ENCODE measurements at places on chromosomes 16 and 17.

- DNase-seq, result no peak
These were observed 21.4 kb upstream of the ABCC3 start for GRCh38 chr17:50613007-50613992.

- no peak for DNase-seq
These were observed 3.6 kb downstream of the MYO1C start for GRCh38 chr17:1488826-1489270.

DNA sequence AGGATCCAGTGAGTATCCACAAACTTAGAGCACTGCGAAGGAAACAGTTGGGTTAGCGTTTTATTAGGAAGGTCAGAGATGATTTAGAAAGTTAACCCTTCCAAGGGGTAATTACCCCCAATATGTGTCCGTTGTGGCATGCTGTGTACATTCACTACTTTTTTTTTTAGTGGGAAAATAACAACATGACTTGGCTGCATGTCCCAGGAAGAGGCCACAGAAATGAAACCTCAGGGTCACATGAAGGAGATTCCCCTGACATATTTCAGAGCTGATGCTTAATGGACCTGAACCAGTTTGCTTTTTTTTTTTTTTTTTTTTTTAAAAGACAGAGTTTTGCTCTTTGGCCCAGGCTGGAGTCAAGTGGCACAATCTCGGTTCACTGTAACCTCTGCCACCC lies 167.5 kb downstream of the PRKCA start:
- DNase-seq, result no peak

DNA sequence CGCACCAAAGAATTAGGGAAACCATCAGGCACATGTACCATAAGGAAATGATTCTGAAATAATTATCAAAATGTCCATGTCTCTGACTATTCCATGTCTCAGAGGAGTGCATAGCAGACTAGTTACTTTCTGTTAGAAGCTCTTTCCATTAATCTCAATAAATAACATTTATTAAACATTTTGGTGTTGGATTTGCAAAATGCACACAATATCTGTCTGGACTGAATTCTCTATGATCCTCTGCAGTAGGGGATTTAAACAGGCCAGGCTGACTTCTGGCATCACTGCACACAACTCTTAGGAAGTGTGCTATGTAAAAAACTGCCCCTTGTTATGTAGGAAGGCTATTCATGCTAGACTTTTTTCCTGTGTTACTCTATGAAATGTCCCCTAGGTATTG lies 283.3 kb upstream of the CDH5 start:
- no peak for DNase-seq

- no peak for DNase-seq
These were observed 25.9 kb downstream of the NKD1 start for GRCh38 chr16:50573947-50574744.

DNA sequence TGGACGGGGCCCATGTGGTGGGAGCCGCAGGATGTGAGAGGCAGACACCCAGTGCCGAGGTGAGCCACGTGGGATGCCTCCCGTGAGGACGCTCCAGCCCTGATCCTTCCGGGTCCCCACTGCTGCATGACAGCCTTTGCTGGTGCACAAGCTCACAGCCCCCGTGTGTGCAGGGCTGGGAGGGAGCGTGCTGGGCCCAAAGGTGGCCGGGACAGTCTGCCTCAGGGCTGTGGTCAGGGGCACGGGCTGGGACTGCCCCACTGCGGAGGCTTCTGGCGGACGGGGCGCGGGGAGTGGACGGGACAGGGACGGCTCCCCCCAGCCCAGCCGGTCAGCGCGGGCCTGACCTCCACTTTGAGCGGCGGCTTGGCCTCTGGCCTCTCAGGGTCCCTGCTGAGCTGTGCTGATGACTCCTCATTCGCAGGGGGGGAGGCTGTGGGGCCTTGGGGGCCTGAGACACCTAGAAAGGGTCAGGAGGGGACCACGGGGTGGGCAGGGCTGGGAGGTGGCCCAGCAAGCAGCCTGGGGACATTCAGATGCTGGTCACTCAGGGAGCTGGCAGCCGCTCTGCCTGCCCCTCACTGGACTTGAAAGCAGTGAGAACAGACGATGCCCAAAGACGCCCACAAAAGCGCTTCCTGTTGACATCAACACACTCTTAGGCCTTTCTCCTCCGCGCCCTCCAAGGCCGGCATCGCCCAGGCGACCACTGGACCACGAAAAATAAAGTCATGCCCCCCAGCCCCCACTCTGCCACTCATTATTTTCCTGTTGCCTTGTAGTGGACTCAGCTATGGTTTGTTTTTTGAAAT lies 9.3 kb upstream of the METRNL start:
- DNase-seq, result no peak

DNA sequence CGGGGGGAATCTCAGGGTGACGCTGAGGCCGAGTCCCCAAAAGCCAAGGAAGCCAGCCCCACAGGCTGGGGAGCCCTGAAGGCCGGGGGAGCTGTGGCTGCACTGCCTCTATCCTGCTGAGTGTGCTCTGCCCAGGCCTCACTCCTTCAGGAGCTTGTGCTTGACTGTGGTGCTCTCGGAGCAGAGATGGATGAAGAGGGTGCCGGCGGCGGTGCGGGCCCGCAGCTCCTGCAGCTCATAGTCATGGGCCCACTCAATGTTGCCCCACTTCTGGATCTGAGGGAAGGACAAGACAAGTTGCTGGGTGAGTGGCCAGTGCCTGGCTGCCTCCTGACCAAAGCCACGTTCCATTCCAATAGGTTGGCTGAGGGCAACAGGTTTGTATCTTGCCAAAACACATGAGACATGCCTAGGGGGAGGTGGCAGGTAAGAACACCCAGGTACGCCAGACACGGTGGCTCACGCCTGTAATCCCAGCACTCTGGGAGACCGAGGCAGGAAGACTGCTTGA lies 20.5 kb downstream of the ATPAF2 start:
- DNase-seq, result no peak

DNA sequence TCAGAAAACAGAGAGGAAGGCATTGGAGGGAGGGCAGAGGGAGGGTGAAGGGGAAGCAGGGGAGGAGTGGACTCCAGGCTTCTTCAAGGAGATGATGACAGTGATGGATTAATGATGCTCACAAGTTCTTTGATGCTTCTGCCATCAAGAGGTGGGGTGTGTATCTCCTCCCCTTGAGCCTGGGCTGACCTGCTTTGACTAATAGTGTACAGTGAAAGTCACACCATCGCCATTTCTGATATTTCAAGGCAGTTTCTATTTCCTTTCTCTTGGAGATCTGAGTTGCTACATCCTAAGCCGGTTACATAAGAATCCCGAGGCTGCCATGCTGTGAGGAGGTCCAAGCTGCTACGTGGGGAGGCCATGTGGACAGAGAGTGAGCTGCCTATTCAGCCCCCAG lies 312.5 kb downstream of the MAF start:
- no peak for DNase-seq

- DNase-seq, result no peak
These were observed 5.8 kb downstream of the CDH5 start for GRCh38 chr16:66372078-66372897.

DNA sequence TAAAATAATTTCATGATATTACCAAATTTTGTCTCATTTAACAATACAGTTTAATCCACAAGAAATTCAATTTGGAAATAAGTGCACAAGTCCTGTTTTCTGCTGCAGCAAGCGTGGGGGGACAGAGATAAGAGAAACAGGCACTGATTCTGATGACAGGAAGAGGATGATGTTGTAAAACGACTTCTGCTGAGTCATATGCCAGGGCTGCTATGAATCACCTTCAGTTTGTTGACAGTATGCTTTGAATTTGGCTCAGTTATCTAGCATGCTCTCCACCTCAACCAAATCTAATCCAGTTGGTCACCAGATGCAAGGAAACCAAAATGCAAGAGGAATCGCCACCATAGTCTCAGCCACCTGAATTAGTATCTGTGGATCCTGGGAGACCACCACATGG lies 244.1 kb upstream of the MON1B start:
- no peak for DNase-seq

DNA sequence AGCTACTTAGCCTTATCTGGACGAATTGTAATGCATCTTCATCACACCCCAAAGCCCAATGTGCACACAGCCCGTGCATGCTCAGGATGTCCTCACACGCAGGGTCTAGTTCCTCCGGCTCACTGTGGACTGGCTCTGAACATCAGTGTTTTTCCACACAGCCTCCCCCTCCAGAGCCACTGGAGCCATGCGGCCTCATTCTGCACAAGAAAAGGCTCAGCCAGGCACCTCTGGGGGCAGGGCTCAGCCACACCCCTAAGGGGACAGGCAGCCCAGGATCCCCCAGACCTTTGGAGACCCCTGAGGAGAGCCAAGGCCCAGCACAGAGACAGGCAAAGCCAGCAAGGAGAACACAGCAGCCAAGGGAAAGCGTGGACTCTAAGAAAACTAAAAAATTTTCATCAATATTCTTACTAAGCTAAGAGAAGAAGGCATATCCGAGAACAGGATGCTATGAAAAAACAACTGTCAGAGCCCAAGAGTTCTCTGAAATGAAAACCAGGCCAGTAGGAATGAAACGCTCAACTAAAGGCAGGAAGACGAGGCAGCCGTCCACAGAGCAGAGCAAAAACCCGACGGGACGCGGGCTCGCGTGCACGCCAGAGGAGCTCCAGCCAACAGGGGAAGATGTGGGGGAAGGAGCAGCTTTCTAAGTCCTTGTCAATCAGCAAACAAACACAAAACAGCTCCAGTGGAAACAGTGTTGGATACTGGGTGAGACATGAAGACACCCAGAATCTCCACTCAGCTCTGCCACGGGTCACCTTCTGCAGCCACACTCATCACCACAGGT lies 34.5 kb downstream of the MAP1LC3B start:
- DNase-seq, result no peak

DNA sequence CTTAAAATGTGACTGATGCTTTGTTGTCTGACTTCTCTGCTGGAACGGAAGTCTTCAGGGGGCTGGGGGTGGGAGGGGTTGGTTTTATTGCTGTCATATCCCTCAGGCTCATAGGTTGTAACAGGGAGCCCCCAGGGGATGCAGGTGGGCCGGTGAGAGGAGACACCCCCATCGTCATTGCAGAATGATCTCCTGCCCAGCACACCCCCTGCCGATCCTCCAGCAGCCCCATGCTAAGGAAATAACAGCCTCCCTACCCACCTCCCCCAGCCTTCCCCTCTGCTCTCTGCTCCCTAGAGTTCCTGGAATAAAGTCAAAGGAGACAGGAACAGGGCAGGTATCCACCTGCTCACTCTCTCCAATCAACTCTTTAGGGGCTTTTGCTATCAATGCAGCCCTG lies 270.1 kb upstream of the TNRC6C start:
- DNase-seq, result no peak

GRCh38 chr16:87447323-87447722 lies 45.5 kb downstream of the ZCCHC14 start:
- DNase-seq, result no peak

DNA sequence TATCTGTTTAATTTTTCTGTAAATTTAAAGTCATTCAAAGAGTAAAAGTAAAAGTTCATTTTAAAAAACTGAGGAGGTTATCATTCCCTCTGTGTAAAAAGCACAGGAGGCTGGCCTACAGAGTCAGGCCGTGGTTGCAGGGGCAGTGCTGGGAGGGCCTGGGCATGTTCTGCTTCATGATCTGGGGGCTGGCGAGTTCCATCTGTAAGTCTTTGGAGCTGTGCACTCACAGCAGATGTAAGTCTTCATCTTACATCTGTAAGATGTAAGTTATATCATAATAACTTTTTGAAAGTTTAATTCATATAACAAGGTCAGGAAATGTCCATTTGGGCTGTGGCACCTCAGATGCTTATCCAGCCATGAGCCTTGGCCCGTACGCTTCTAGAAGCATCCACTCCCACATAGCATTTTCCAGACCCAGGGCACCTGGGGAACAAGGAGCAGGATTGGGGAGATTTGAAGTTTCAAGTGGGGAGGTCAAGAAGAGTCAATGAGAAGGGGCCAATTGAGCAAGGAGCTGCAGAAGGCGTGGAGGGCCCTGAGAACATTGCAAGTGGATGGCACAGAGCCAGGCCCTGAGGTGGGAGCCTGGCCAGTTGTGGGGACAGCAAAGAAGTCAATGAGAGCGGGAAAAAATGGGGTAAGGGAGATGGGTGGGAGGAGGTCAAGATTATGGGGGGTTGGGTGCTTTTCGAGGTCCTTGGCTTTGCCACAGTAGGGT lies 54.1 kb downstream of the TNFRSF13B start:
- DNase-seq, result no peak

DNA sequence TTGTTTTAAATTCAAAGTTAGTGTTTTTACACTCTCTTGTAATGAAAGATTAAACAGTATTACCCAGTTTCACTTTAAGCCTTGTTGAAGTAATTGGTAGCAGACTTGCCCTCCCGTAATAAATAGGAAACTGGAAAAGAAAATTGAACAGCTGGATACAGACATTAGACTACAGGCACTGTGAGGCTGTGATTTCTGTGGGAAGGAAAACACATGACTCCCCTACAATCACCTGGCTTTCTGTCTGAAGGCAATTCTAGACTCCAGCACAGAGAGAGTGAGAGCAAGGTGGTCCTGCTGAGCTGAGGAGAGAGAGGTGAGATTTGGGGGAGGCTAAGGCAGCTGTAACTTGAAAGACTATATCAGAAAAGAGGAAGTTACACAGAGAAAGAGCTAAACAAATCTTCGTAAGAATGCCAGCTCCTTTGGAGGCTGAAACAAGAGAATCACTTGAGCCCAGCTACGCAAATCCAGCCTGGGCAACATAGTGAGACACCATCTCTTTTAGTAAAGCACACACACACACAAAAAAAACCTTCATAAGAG lies 57.8 kb upstream of the CDYL2 start:
- no peak for DNase-seq

- no peak for DNase-seq
These were observed 5.1 kb downstream of the B3GNT9 start for GRCh38 chr16:67145746-67146145.

DNA sequence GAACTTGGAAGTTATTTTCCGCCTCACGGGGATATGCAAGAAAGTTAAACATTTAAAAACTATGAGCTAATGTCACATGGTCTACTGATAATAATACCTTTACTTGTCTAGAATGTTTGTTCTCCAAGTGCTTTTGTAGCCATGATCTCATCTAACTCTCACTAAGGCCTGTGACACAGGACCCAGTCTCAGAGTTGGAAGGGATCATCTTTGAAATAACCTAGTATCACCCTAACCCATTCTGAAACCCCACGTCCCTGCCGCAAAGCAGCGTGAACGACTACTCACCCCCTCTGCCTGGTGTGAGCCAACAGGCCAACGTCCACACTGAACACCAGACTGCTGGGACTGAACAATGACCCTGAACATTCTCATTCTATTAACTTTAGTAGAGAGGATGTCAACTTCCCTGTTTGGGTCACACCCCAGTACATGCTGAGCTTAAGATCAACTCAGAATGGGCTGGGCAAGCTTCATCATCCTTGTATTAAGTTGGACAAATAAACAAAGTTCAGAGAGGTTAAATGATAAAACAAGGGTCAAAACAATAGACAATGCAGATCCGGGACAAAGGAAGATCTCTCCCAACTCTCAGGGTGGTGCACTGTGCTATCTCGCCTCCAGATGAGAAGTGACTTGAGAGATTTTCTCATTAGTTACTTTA lies 54.8 kb upstream of the BCAR1 start:
- no peak for DNase-seq

Data from stimulated activated CD4-positive, alpha-beta T cell treated with anti-CD3 and anti-CD28 coated beads, TNF-alpha, amount 100 ng/mL, for 4 hours (primary cell).